NCI-H1105 (cell line): ENCODE measurements at places on chromosomes 7 and 10.

GRCh38 chr10:27169849-27170248, 14.7 kb downstream of the MASTL start:
- no peak for DNase-seq

GRCh38 chr7:81810476-81811155, 40.8 kb upstream of the HGF start:
- DNase-seq, result no peak

DNA sequence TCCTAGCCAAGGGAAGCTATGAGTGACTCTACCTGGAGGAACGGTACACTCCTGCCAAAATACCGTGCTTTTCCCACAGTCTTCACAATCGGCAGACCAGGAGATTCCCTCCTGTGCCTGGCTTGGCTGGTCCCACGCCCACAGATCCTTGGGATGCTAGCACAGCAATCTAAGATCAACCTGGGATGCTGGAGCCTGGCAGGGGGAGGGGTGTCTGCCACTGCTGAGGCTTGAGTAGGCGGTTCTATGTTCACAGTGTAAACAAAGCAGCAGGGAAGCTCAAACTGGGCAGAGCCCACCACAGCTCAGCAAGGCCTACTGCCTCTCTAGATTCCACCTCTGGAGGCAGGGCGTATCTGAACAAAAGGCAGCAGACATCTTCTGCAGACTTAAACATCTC, 295.3 kb downstream of the ELMO1 start:
- DNase-seq, result no peak

GRCh38 chr7:24731313-24731712, 26.0 kb downstream of the GSDME start:
- DNase-seq, result no peak

GRCh38 chr7:29806995-29807841, 910 bp downstream of the WIPF3 start:
- DNase-seq, result no peak

DNA sequence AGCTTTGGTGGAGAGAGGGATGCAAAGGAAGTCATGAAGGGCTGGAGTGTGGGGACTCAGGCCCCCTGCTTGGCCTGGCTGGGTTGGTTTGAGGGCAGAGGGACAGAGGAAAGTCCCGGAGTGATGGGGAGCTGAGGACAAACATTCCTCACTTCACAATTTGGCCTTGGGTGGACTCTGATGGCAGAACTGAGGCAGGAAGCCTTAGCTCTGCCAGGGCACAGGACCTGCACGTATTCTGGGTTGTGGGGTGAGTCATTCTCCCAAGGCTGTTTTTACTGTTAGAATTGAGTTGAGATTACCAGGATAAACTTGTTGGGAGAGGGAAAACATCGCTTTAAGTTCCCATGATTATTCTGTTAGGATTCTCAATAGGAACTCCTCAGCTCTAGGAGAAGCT, 2.6 kb downstream of the GOLGA7B start:
- no peak for DNase-seq

GRCh38 chr10:110758898-110759297, 112.8 kb upstream of the PDCD4 start:
- no peak for DNase-seq

GRCh38 chr7:107641676-107642075, 19.0 kb upstream of the SLC26A4 start:
- no peak for DNase-seq

- no peak for DNase-seq
These were observed 59.6 kb upstream of the AKR1E2 start for GRCh38 chr10:4766454-4766853.

- peak; percentile 26 for DNase-seq
These were observed 8.6 kb downstream of the SHH start for GRCh38 chr7:155803418-155804376.
